ENCODE measurements at places on chromosomes 6 and 20.

- no peak for DNase-seq
Measured at GRCh38 chr20:37681384-37682112, 12.3 kb upstream of the CTNNBL1 start.

DNA sequence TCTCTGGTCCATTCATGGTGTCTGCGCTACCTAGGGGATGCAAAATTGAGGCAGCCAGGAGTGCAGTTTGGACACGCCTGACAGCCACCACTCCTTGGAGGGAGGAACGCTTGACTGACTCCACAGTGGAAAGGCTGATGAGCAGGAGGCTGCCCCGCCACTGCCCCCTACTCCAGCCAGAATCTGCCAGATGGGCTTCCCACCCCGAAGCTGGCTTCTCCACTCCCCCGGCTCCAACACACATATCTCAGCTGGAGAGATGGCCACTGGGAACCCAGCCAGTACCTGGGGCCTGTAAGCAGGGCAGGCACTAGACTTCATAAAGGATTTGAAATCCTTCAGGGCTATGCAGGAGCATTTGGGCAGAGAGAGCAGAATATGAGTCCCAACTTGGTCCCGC, 51.4 kb upstream of the BLCAP start:
- no peak for DNase-seq

- DNase-seq: no peak
Measured at GRCh38 chr6:156167016-156167624, 610.1 kb upstream of the ARID1B start.

DNA sequence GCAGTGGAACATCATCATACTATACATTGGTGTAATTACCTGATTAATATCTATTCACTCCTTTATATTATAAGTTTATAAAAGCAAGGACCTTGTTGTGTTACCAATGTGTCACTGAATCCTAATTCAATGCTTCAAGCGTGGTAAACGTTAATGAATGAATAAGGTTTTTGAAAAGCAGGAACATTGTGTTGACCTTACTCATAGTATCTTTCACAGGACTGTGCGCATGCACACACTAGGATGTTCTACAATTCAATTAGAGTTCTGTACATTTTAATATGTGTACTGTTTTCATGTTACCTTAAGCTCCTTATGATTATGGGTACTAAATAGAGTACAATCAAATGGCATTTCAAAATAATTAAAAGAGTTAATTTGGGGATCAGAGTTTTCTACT, 578.5 kb downstream of the BMP2 start:
- DNase-seq: no peak

- DNase-seq: no peak
Measured at GRCh38 chr6:91293395-91293794, 706.5 kb upstream of the MAP3K7 start.

DNA sequence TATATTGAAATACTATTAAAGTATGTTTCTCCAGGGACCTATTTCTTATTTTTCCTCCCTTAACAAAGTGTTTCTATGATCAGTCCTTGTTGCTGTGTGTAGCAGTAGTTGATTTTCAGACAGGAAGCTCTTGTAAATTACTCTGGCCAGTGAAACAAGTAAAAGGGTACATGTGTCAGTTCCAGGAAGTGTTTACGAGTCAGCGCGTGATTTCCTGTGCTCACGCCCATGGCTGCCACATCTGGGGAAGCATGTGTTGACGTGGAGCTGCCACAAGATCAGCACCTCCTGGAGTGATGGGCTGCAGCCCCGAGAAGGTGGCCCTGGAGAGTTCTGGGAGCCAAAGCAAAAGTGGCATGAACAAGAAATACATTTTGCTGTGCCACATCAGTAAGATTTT, 38.6 kb upstream of the GGTLC1 start:
- DNase-seq: no peak

DNA sequence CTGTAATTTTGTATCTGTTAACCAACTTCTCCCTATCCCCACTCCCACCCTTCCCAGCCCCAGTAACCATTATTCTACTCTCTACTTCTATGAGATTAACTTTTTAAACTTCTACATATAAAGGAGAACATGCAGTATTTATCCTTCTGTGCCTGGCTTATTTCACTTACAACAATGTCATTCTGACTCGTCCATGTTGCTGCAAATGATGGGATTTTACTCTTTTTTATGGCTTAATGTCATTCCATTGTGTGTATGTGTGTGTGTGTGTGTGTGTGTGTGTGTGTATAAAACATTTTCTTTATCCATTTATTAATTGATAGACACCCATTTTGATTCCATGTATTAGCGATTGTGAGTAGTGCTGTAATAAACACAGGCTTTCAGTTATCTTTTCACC, 76.1 kb downstream of the COL19A1 start:
- no peak for DNase-seq

- DNase-seq: peak; percentile 39
Measured at GRCh38 chr6:5143634-5144311, 58.6 kb downstream of the PPP1R3G start.

- no peak for DNase-seq
Measured at GRCh38 chr20:10970109-10970508, 296.3 kb upstream of the JAG1 start.

DNA sequence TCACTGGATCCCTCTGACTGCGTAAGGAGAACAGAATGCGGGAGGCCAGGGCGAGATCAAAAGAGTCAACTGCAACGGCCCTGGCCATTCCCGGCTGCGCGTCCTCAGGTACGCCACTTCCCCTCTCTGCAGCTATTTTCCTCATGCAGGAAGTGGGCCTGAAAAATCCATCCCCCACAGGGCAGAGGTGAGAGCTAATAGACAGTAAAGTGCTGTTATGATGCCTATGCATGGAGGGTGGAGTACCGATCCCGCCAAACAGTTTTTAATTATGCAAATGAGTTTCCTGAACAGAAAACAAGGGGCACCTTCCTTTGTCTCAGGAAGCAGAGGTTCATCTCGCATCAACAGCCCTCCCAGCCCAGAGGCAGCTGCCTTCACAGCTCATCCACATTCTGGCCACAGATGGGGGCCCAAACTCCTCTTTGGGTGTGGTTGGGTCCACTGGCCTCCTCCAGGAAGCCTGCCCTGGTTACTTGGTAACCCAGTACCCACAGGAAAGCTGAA, 9.3 kb downstream of the PREX1 start:
- DNase-seq: no peak

DNA sequence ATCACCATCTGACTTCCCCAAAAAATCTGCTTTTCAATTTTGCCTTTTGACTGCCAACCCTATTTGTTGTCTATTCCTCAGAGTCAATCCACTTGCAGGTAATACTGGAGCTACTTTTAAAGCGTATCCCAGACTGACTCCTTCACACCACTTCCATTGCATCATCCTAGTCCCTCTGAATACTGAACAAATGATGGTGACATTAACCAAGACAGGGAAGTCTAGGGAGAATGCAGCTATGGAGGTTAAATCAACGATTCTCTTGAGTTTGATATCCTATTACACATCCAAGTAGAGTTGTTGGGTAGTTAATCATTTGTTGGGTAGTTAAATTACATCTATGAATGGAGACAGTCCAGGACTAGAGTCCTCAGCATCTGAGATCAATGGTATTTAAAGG, 2.0 kb downstream of the OGFRL1 start:
- no peak for DNase-seq

GRCh38 chr20:18857640-18858039, 44.1 kb downstream of the SCP2D1 start:
- no peak for DNase-seq

- no peak for DNase-seq
Measured at GRCh38 chr20:45176526-45177267, 2.0 kb downstream of the PI3 start.

DNA sequence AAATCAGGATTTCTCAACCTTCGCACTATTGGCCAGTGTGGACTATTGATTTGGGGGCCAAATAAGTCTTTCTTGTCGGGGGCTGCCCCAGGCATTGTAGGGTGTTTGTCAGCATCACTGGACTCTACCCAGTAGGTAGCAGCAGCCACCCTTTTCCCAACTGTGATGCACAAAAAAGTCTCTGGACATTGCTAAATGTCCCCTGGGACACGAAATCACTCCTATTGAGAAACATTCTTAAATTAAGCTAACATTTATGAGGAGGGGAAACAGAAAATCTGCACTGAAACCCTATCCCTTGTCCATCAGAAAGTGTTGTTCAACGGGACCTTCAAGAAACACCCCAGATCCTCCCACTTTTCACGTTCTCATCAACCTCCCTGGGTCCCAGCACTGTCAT, 54.2 kb downstream of the NFATC2 start:
- no peak for DNase-seq

- no peak for DNase-seq
Measured at GRCh38 chr20:39112178-39112743, 150.1 kb downstream of the DHX35 start.

DNA sequence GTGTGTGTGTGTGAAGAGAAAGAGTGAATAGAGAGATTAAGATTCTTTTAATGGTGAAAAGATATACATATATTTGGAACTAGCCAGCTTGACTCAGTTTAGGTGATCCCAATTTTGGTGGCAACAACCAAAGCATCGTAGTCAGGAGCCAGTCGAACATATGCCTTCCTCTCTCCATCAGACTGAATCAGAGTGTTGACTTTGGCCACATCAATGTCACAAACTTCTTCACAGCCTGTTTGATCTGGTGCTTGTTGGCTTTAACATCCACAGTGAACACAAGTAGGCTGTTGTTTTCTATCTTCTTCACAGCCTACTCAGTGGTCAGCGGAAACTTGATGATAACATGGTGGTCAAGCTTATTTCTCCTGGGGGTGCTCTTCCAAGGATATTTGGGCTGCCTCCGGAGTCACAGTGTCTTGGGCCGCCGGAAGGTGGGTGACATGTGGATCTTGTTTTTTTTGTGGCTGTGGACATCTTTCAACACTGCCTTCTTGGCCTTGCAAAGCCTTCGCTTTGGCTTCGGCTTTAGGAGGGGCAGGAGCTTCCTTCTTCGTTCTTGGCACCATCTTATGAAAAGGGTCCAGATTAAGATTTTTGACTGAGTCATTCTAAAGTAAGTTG, 3.4 kb downstream of the HLA-F start:
- DNase-seq: no peak

- DNase-seq: no peak
Measured at GRCh38 chr6:52564856-52565255, 12.0 kb downstream of the TRAM2 start.

DNA sequence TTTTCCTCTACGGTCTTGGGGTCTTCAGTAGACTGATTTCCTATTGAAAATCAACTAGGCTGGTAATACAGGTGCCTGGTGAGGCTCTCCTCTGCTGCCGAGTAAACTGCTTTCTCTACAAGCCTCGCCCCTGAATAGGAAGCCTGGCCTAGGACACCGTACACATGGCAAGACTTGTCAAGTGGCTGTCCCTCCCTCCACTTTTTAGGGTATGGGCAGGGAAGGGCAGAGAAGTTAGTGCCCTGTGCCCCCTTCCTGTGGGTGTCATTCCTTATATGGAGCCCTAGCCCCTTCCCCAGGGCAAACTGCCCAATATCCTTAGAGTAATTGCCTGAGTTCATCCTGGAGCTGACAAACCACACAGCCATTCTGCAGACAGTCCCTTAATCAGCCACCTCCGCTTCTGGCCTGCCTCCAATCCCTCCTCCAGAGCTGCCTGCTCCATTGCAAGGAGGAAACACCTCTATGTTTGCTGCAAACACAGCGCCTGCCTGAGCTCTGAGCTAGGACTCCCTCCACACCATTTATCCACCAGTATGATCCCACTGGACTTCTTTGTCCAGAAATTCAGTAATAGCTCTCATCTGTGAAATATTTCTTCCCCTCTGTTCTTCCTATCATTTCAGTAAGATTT, 93.1 kb downstream of the CHD6 start:
- DNase-seq: no peak

DNA sequence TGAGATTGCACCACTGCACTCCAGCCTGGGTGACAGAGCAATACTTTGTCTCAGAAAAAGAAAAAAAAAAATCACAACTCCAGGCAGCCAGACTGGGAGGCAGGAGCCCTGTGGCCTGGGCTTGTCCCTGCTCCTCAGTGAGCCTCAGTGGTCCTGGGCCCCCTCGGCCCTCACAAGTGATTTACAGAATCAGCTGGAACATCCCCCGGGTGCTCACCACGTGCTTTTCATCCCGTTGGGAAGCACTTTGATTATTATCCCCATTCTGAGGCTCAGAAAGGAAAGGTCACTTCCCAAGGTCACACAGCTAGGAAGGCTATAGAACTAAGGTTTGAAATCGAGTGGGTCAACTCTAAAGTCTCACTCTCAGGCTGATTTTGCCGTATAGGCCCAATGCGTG, 43.1 kb upstream of the TLDC2 start:
- no peak for DNase-seq

- peak; percentile 70 for DNase-seq
Measured at GRCh38 chr6:20827798-20828197, 293.5 kb downstream of the CDKAL1 start.

- no peak for DNase-seq
Measured at GRCh38 chr6:52728394-52728793, 34.9 kb downstream of the GSTA2 start.

Measured in AG09319 (cell line).